ENCODE measurements at places on chromosomes 5 and 9. TPM values are rescaled to one million over a fixed set of nuclear protein-coding genes. Genes with fewer than 3 reads are reported as not detected.

Gene GFRA3
- total RNA-seq: not detected

Gene GLRA1
- total RNA-seq: not detected

Gene EPB41L4B
- 0.15 TPM for total RNA-seq

Gene ECM2
- total RNA-seq: 5.7 TPM

Gene SLC27A6
- total RNA-seq: 0.15 TPM

Gene SLC6A19
- not detected for total RNA-seq

Gene FKBP15
- 24.7 TPM for total RNA-seq

Gene KIF4B
- 0.15 TPM for total RNA-seq

Gene PCDHB14
- total RNA-seq: 1.2 TPM

Gene PPP2R2B
- 0.17 TPM for total RNA-seq

Gene IL31RA
- 3.3 TPM for total RNA-seq

Gene RAI14
- 107 TPM for total RNA-seq

Gene RPL12
- 952 TPM for total RNA-seq

Gene IGFBPL1
- total RNA-seq: not detected

Gene TMED7
- 143 TPM for total RNA-seq

Gene OTP
- total RNA-seq: not detected

All from smooth muscle cell of trachea (primary cell).